ENCODE measurements at places on chromosomes 7 and 10. TPM values are rescaled to one million over a fixed set of nuclear protein-coding genes. Genes with fewer than 3 reads are reported as not detected.

DNAH11 gene
- 0.01 TPM for polyA plus RNA-seq

GRCh38 chr10:111360260-111360925 is 283.6 kb downstream of the ADRA2A start:
- peak; percentile 69 for DNase-seq

- no peak for DNase-seq
Measured at GRCh38 chr7:30646154-30646553, 36.1 kb downstream of the CRHR2 start.

TCAF2 gene
- polyA plus RNA-seq = 0.06 TPM

DNA sequence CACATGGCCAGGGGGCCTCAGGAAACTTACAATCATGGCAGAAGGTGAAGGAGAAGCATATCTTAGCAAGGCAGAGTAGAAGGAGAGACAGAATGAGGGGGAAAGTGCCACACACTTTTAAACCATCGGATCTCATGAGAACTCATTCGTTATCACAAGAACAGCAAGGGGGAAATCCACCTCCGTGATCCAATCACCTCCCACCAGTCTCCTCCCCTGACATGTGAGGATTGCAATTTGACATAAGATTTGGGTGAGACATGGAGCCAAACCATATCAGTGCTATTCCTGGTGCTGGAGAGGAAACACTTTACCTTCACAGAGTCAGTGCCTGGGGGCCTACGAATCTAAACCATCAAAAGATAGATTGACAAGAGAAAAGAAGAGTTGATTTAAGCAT is 61.8 kb downstream of the LGI1 start:
- DNase-seq = no peak

H2BK1 gene
- not detected for polyA plus RNA-seq

GRCh38 chr7:92621561-92622023 is 31.4 kb upstream of the FAM133B start:
- DNase-seq = no peak

DNA sequence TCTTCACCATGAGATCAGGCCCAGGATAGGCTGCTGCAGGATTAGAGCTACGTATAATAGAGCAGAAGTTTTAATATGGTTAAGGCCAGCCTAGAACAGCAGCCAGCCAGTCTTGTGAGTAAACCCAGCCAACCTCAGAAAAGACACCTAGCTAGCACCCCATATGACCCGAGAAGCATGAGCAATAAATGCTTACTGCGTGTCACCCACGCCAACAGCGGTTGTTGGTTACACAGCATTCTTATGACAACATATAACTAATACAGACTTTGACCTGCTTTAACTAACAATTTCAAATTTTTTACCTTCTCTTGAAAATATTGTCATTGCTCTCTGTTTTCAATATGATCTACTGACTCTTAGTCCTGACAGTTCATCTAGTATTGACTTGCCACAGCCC is 105.7 kb downstream of the HBP1 start:
- no peak for DNase-seq

DNA sequence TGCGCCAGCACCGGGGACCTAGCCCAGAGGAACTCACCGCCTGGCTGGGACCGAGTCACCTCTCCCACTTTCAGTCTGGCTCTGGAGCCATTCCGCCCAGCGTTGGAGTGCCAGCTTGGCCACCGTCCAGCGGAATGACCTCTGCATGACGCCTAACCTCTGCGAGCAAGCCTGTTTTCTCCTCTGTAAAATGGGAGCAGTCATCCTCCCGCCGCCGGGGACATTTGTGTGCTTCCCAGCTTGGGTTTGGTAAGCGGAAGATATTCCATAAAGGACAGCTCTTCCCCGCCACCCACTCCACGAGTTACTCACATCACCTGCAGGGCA is 1.3 kb upstream of the ZCCHC24 start:
- DNase-seq = no peak

GRCh38 chr7:120874722-120875121 is 16.8 kb upstream of the TSPAN12 start:
- no peak for DNase-seq

DNA sequence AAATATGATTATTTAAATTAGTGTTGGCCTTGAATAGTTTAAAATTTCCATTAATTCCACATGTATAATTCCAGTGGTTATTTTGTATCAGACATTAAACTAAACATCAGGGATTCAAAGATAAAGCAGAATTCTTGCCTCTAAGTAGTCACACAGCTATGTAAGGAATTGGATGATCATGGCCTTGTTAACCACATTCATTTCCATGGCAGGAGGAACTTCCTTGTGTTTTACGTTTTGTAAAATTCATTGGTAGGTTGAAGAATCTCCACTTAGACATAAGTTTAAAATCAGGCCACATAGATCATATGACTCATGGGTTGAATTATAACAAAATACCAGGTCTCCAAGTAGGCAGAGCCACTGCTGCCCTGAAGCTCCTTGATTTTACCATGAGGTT is 289.7 kb downstream of the PLXDC2 start:
- no peak for DNase-seq

DNA sequence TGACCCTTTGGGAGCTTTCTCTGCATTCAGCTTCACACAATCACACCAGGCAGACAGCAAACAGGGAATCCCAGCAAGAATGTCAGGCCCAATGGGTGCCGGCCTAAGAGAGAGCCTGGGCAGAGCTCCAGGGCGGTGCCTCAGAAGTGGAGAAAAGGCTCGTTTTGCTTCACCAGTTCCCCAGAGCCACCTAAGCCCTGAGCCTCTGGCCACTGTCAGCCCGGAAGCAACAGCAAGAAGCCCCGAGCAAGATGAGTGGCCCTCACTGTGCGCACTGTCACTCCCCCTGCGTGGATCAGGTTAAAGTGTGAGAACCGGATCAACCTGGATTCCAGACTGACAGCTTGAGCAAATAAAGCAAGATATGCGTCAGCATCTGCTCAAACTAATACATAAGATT is 14.7 kb downstream of the CNPY1 start:
- no peak for DNase-seq

GRCh38 chr7:112116894-112117293 is 89.3 kb downstream of the DOCK4 start:
- no peak for DNase-seq

GRCh38 chr10:67269828-67270227 is 344.0 kb downstream of the LRRTM3 start:
- DNase-seq = no peak

DNA sequence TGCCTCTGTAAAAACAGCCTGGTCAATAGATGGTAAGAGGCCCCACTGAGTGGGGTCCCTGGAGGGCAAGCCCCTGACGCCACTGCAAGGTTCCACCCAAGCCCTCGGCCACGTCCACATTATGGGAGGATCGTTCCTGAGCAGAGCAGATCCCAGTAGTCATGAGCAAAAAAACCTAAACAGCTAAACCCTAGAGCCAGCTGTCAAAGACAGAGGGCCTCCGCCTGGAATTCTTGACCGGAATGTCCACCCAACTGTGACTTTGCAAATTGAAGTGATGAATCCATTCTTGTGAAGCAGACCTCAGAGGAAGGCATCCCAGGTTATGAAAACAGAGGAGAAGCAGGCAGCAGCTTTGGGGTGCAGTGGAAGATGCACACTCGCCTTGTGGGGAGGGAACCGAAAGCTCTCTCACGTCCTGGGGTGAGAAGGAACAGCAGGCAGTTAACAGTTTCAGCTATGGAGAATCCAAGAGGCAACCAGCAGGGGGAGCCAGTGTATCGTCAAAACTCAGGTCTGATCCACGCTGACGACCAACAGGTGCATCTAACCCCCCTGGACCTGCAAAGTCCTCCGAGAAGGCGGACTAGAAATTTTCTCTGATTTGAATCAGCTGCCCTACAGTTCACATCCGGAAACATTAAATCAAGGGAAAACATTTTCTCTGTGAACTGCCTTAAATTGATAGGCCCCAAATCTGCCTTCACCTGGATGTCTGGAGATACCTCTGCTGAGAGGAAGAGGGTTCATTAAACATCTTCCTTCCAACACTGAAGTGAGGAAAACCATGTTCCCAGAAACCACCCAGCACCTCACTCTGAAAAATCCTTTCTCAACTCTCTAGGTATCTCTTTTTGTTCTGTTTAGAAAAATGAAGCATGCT is 139.1 kb upstream of the PFKP start:
- DNase-seq = peak; percentile 92

OGDHL gene
- 0.22 TPM for polyA plus RNA-seq

CPXM2 gene
- not detected for polyA plus RNA-seq

- DNase-seq = no peak
Measured at GRCh38 chr7:120097020-120097419, 176.0 kb upstream of the KCND2 start.

DNA sequence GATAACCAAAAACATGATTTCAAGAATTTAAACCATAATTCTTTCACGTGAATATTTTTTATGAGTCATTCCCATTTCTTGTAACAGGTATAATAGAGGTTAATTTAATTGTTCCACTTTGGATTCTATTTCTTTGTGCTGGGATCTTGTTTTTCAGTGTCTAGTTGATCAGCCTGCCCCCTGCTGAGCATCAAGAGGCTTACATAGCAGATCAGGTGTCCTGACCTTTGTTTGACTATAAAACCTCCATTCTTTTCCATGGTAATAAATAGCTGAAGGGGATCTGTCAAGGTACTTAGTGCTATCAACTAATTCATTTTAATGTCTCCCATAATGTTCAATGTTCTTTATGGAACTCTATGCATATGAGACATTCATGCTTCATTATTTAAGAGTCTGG is 4.9 kb downstream of the COL17A1 start:
- peak; percentile 59 for DNase-seq
